K562 (cell line): ENCODE measurements at places on chromosomes 13 and 19.

GRCh38 chr19:44785271-44785670 is 7.6 kb downstream of the CBLC start:
- DNase-seq, result no peak

- no peak for DNase-seq
Measured at GRCh38 chr13:99431927-99432608, 69.2 kb upstream of the TM9SF2 start.

- no peak for DNase-seq
Measured at GRCh38 chr19:16295057-16295456, 29.6 kb upstream of the KLF2 start.

- DNase-seq, result no peak
Measured at GRCh38 chr19:48379058-48379457, 12.3 kb downstream of the KDELR1 start.

- peak; percentile 9 for DNase-seq
Measured at GRCh38 chr13:52615812-52616211, 26.4 kb upstream of the HNRNPA1L2 start.

DNA sequence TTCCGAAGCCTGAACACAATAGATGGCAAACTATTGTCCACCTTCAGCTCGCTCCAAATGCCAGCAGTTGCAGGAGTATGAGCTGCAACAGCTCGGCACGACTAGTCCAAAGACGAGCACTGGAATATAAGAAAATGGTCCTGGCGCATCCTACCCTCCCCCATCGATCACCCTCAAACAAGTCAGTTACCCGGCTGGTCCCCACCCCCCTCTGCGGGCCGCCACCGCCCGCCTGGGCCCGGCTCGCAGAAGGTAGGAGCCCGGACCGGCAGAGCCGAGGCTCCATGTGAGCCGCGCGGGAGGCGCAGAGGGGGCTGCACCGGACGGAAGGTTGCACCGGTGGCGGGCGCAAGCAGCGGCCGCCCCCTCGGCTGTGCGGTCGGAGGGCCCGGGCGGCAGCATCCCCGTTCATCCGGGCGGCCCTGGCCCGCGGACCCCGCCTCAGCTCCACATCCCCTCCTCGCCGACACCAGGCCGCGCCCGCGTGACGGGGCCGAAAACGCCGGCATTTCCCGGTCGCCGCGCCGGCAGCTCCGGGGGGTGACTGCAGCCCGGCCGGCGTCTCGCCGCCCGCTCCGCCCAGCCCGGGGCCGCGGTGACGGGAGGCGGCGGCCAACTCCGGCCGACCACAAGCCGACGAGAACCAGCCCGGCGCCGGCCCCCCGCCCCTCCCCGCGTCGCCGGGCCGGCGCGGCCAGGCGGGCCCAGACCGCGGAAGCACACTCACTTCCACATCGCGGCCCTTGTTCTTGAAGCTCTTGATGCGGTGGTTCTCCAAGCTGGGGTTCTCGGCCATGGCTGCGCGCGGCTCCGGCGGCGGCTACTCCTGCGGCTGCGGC is 552 bp downstream of the KPNA3 start:
- peak; percentile 63 for DNase-seq

- DNase-seq, result no peak
Measured at GRCh38 chr13:105996391-105997025, 539.0 kb downstream of the EFNB2 start.

- no peak for DNase-seq
Measured at GRCh38 chr13:101325423-101325822, 90.9 kb downstream of the NALCN start.

GRCh38 chr13:39266426-39266825 is 228.2 kb downstream of the NHLRC3 start:
- DNase-seq, result no peak

DNA sequence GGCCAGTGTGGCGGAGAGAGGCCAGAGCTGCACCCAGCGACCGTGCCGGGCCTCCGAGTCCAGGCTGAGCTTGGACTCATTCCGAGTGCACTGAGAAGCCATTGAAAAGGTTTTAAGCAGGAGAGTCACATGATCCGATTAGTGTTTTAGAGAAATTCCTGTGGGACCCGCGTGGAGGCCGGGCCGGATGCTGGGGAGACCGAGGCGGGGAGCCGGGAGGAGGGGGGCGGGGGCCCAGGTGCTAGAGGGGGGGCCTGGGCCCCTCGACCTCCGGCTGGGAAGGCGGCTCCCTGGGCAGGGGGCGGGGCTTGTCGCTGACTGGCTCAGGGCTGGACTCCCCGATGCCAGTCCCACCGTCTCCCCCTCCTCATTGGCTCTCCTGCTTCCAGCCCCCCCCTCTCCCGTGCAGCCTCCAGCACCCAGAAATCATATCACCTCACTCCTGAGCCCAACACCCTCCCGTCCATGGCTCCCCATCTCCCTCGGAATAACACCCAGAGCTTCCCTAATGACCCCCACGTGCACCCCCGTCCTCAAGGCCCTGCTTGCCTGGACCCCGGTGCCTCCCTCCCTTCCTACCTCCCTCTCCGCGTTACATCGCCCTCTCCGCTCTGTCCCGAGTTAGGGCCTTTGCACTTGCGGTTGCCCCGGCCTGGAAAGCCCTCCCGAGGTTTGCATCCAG is 5.2 kb upstream of the ZNF579 start:
- DNase-seq, result peak; percentile 50

DNA sequence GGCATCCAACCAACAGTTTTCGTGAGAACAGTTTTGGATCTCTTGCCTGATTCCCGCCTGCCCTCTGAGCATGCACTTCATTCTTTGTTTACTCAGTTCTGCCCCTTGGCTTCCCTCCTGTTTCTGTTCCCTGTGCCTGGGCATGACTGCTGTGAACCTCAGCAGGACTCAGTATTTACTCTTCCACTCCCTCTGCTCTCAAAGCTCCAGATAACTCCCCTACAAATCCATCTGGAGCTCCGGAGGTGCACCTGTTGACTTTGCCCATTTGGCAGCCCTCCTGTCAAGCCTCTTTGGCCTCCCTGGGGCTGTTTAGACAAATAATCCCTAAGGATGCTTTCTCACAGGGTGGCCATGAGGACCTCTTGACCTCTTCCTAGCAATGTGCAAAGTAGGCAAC is 34.2 kb upstream of the ARGLU1 start:
- no peak for DNase-seq

DNA sequence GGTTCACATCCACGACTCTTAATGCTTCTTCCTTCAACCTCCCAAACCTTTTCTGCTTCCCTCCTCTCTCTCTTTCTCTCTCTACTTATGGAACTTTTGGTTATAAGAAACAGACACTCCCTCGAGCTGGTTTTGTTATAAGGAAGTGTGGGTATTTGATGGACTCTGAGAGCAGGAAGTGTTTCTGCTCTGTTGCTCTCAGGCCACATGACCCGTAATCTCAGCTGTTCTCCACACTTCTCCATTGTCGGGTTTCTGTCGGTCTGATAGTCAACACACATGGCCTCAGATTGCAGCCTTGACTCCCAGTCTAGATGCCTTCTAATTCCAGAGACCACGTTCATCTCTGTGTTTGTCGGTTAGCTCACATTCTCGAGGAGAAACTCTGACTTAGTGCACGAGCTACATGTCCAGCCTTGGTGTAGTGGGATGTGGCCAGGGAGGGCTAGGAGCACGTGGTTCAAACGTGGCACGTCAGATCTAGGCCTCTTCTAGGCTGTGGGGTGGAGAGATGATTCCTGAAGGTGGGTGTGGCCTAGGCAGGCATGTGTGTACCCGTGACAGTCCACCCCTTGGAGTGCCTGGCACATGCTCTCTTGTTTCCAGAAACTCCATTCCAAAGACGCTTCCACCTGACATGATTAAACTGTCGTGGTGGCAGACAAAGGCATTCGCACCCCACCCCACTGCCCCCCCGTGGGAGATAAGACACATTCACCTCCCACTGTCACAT is 26.3 kb downstream of the CNFN start:
- no peak for DNase-seq

DNA sequence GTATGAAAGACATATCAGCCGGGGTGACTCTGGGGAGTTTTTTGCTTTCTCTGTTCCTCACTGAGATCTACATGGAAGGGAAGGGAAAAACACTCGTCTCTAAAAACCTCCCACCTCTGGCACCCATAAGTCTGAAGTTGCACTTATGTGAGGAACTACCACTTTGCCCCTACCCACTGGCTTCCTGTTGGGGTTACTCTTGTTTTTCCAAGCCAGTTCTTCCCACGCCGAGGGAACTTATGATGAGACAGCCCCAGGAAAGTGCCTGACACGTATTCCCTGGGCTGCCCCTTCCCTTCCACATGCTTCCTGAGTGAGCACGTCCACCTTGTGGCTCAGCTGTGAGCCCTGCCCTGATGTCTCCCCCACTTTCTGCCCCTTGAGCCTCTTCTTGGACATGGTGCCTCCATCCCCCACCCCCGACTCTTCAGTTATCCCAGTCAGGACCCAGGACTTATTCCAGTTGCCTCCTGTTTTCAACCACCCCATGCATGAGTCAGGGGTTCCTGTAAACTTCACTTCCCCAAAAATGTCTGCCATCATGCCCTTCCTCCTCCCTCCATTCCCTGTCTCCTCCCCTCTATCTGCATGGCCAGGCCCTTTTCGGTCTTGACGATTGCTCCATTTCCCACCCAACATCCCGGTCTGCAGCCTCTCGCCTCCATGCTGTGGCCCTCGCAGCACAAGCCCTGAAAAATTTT is 5.1 kb upstream of the SIGLEC7 start:
- DNase-seq, result no peak

DNA sequence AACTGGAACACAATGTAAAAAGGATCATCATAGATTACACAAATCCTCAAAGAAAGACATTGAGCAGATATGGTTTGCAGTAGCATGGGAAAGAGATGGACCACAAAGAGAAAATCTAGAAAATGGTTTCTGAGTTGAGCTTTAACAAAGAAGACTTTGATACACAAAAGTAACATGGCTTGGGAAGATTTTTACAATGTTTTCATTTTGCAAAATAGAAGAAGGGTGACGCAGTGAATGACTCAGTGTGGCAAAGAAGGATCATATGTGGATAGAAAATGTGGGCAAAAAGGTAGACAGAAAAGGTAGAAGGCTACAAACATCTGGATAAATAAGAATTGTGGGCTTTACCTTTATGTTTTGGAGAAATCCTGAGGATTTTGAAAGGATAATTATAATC is 1220.5 kb downstream of the PCDH17 start:
- DNase-seq, result no peak

GRCh38 chr19:40341601-40342482 is 6.4 kb downstream of the C19orf47 start:
- no peak for DNase-seq

DNA sequence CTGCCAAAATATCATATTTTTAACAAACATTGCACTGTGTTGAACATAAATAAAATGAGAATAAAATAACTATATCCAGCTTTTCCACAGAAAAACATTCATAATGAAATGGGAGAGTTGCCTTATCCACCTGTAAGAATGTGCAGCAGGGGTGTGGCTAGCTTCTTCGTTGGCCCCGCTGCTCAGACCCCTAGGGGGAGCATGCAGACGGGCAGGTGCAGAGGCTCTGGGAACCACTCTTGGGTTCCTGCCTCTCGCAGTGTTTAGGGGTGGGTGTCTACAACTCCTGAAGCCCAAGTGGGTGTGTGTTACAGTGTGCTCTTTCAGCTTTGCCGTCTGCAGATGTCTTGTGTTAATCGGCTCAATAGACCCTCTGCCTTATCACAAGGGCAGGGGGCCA is 121.7 kb downstream of the SLITRK5 start:
- no peak for DNase-seq

- DNase-seq, result no peak
Measured at GRCh38 chr19:5200844-5201243, 139.8 kb downstream of the PTPRS start.

DNA sequence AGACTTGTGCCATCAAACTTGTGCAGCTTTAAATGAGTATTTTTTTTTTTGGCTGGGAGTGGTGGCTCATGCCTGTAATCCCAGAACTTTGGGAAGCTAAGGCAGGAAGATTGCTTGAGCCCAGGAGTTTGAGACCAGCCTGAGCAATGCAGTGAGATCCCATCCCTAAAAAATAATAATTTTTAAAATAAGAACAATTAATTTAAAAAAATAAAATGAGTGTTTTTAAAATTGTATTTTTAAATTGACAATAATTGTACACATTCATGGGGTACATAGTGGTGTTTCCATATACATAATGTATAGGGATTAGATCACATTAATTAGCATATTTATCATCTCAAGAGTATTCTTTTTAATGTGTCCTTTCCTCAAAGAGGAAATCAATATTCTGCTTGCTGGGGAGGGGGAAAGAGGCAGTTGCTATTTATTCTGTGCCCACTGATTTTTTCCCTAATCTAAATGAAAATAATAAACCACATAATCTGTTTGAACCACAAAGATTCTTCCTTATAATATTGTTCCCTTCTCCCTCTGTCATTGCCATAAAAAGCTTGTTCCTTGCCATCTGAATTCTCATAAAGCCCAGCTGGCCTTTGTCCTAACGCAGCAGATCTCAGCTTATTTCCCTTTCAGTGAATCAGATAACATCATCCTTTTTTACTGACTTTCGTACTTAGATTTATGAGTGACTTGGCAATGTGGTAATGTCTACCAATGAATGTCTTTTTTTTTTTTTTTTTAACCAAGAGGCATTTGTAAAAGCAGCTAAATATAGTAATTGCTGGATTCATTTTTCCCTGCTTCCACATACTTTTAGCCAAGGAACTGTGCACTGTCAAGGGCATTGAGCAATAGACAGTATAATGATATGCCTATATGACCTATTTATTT is 81.8 kb upstream of the RUBCNL start:
- no peak for DNase-seq

GRCh38 chr13:48398450-48399095 is 14.3 kb downstream of the LPAR6 start:
- no peak for DNase-seq

DNA sequence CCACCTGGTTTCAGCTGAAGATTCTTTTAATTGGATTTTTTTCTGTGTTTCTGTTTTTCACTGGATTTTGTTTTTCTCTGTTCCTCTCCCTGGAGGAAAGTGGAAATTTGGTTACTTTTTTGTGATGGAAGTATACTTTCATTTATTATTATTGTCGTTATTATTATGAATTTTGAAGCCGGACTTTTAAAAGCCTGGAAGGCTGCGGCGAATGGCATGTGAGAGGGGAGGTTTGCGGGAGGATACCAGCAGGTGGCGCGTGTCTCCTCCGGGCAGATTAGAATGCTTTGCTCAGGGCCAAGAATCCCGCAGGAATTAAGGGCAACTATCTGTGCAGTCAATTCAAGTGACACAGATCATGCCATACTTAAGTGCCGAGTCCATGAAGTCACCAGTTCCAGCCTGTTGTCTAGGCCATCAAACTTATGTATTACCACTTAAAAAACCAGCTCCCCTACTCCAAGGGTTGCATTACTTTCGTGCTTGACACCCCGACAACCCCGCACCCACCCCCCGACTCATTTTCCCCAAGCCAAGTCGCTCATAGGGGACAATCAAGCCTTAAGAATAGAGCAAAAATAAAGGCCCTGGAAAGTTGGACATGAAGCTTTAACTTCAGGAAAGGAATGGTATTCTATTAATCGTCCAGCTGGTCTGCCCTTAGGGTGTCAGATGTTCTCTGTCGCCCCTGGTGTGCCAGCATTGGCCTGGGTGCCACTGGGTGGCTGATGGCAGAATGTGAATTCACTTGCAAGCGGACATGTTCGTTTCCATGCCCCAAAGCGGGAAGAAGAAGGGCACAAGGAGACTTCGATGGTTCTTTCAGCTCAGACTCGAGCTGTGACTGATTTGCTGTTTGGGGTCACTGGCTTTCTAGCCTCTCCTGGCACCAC is 1.3 kb upstream of the LRCH1 start:
- DNase-seq, result peak; percentile 71

- no peak for DNase-seq
Measured at GRCh38 chr19:49524812-49525455, 2.9 kb upstream of the RCN3 start.
